ENCODE measurements at places on chromosomes 3 and 15.
A peak's percentile ranks its signal among the peaks of the same experiment; 100 is the strongest.

GRCh38 chr15:64906402-64906801 lies 5.3 kb upstream of the ANKDD1A start:
- DNase-seq = no peak

DNA sequence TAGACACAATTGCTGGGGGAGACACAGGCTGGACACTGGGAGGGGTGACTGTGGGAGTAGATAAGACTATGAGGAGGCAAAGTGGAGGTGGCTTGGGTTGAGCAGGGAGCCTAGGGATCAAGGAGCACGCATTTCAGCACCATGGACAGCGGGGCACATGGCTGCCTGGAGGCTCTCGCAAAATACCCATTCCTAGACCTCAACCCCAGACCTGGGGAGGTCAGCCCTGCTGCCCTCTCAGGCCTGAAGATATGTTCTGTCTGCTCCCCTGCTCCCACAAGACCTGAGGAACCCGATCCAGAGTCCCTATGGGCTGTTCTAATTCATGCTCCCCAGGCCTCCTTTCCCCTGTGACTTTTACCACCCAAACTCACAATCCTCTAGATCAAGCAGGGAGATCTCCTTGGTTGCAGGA lies 16.0 kb upstream of the CPEB1 start:
- DNase-seq = no peak

GRCh38 chr3:42662037-42662812 lies 8.7 kb downstream of the ZBTB47 start:
- DNase-seq = no peak

GRCh38 chr15:61880084-61880483 lies 180.2 kb downstream of the VPS13C start:
- no peak for DNase-seq

DNA sequence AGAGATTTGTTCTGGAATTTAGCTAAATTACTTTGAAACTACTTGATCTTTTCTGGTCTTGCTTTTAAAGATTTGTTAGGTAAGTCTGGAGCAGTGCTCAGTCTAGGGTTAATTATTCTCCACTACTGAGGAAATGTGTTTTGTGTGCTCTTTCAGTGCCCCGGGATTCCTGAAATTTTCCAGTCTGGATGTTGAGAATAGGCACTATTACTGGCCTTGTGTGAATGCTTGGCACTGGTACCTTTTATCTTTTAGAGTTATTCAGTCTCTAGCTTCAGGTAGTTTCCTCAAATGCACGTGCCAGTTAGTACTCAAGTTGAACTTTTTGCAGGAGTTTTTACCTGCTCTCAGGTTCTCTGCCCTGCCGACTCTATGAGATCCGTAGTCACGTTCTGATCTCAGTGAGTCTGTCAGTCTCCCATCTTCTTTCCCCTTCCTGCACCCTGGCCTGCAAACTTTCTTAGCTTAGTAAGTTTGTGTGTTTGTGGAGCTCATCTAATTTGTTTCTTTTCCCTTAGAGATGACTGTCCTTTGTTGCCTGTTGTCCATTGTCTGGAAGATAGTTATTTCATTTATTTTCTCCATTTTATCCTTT lies 39.5 kb downstream of the TCF12 start:
- DNase-seq = no peak

- no peak for DNase-seq
These were observed 175.3 kb upstream of the MITF start for GRCh38 chr3:69563981-69564380.

GRCh38 chr15:43270676-43271306 lies 4.1 kb upstream of the TGM5 start:
- DNase-seq = peak; percentile 66

DNA sequence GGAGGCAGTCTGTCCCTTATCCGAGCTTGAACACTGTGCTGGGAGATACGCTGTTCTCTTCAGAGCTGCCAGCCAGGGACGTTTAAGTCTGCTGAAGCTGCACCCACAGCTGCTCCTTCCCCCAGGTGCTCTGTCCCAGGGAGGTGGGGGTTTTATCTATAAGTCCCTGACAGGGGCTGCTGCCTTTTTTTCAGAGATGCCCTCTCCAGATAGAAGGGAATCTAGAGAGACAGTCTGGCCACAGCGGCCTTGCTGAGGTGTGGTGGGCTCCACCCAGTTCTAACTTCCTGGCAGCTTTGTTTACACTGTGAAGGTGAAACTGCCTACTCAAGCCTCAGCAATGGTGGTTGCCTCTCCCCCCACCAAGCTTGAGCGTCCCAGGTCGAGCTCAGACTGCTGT lies 319.9 kb upstream of the GRM7 start:
- DNase-seq = no peak

DNA sequence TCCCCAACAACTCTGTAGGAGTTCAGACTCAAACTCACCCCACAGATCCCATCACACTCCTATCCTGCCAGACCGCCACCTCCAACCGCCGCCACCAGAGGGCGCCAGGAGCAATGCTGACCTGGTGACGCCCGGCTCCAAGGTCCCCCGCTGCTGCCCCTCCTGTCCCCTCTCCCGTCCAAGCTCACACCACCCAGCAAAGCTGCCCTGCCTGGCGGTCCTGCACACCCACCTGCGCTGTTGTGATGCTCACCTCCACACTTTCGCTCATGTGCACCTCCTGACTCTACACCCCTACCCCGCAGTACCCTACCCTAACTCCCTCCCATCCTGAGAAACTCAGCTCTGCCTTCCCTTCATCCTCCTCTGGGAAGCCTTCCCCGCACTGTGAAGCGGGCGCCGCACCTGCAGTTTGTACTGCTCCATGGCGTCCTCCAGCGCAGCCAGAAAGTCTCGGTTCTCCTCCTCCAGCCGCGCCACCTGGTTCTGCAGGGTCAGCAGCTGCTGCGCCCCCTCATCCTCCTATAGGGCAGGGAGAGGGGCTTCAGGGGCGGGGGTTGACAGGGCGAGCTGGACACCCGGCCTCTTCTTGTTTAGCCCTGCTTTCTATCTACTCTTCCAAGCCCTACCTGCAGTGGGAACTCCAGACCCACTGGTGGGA lies 7.9 kb downstream of the KIF7 start:
- DNase-seq = no peak

GRCh38 chr3:42254566-42254965 lies 11.4 kb downstream of the CCK start:
- no peak for DNase-seq

- no peak for DNase-seq
These were observed 215.6 kb upstream of the UMPS start for GRCh38 chr3:124514683-124515082.

GRCh38 chr15:32674681-32675080 lies 33.2 kb downstream of the SCG5 start:
- DNase-seq = no peak

GRCh38 chr3:127383656-127384179 lies 95.9 kb upstream of the PRR20G start:
- DNase-seq = no peak

GRCh38 chr3:138946663-138947494 lies at the start of the genes FOXL2 and FOXL2NB:
Gene FOXL2, minus strand, starts transcription at chr3:138947137. Its CDS starts 415 bp downstream, at chr3:138946722.
Gene FOXL2NB, plus strand, starts transcription at chr3:138947217. Its CDS starts 148 bp downstream, at chr3:138947365.
- no peak for DNase-seq

- DNase-seq = no peak
These were observed 34.5 kb upstream of the ABHD10 start for GRCh38 chr3:111944372-111944771.

GRCh38 chr3:189966843-189967242 lies 153.9 kb downstream of the P3H2 start:
- DNase-seq = no peak

- no peak for DNase-seq
These were observed 245.4 kb downstream of the ULK4 start for GRCh38 chr3:41716471-41716870.

- no peak for DNase-seq
These were observed 176.5 kb downstream of the THSD4 start for GRCh38 chr15:71291723-71292122.

GRCh38 chr3:130707902-130708601 lies 38.6 kb downstream of the PIK3R4 start:
- no peak for DNase-seq

DNA sequence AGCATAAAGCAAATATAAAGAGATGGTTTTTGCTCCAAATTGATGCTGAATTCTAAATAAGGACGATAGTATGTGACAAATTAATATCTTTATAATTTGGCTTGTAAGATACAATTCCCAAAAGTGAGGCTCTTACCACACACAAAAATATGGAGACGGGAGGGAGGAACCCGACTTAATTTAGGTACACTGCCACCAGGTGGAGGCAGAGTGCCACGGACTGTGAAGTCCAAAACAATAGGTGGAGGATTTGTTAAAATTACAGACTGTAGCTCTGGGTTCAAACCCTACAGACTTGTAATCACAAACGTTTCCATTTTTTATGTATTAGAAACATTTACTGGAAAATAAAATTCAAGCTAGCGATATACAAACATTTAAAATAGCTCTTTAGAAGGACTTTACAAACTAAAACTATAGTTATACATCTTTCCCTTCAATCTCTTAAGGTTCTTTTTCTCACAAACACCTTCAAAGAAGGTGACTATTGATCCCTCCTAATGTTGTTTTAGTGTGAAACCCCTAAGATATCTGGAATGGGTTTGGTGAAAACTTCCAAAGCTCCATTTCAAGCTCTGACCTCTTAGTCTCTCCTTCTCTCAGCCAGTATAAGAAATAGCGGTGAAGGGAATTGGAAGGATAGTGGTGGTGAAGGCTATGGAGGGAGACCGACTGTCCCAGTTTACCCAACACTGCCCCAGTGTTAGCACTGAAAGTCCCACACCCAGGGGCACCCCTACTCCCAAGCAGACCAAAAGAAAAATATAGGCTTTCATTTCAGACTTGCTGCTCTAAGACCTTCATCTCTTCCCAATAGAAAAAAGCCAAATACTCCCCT lies 89.7 kb downstream of the AQP9 start:
- peak; percentile 7 for DNase-seq

DNA sequence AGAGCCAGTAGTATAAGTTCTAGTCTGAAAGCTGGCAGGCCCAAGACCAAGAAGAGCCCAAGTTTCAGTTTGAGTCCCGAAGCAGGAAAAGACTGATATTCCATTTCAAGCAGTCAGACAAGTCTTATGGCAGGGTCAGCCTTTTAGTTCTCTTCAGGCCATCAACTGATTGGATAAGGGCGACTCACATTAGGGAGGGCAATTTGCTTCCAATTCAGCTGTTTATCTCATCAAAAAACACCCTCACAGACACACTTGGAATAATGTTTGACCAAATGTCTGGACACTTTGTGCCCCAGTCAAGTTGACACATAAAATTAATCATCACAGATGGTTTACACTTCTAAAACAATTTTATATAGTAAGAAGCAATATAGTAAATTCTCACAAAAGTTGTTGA lies 69.7 kb downstream of the UBE2E2 start:
- no peak for DNase-seq

GRCh38 chr15:31219221-31219620 lies 107.4 kb upstream of the KLF13 start:
- no peak for DNase-seq

- no peak for DNase-seq
These were observed 204.8 kb upstream of the TSC22D2 start for GRCh38 chr3:150203273-150203672.

DNA sequence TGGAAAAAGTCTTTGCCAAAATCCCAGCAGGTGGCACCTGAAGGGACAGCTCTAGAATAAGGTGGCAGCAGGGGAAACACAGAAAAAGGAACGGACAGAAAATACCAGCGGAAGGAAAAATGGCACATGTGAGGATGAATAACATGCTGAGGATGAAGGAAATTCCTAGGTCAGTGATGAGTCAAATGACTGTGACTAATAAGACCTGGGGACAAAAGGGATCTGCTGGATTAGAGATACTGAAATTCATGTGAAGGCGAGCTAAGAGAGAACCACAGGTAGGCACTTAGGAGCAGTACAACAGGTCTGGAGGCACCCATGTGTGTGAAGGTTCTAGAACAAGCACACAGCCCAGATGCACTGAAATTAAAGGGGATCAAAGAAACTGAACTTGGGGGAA lies 482.5 kb downstream of the FOXP1 start:
- DNase-seq = no peak

DNA sequence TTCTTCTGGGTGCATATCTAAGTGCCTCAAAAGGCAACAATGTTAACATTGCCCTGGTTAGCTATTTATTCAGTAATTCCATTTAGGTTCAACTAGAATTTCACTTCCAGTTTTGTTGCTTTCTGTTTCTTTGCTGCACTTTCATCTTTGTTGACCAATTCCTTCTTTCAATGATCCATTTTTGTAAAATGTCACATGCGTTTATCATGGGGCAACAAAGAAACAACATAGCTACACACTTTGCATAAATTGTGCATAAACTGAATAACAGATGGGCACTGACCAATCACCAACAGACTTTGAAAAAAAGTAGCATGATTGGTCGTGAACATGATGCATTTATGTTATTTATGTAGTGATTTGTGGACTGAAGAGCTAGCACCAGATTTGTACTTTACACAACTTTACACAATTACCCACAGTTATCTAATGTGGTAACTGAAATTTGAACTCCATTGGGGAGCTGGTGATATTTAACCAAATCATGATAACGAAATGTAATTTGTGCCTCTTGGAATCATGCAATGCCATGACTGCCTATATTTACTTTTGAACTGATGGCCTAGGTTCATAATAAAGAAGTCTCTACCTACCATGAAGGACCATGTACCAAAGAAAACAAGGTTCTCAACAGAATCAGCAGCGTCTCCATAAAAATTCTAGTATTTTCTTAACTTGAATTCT lies 7.1 kb upstream of the CPOX start:
- DNase-seq = no peak

- DNase-seq = no peak
These were observed 17.4 kb upstream of the KCNMB2 start for GRCh38 chr3:178518660-178519396.

GRCh38 chr15:80970658-80971057 lies 19.0 kb downstream of the MESD start:
- DNase-seq = no peak

DNA sequence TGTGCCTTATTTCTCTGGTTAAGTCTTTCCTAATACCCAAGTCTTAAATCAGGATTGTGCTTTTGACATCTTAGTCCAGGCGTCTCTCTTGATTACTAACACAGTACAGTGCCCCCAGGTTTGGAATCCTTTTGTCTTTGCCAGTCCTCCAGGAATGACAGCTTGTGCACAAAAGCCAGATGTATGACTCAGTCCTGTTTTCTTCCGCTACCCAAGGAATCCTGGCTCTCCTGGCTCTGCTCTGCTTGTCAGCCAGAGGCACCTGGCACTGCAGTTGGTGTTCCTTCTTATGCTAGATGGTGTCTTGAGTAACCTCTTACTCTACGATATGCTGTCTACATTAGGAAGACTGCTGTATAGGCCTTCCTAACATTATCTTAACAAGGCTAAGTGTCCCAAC lies 728.2 kb upstream of the NECTIN3 start:
- no peak for DNase-seq

DNA sequence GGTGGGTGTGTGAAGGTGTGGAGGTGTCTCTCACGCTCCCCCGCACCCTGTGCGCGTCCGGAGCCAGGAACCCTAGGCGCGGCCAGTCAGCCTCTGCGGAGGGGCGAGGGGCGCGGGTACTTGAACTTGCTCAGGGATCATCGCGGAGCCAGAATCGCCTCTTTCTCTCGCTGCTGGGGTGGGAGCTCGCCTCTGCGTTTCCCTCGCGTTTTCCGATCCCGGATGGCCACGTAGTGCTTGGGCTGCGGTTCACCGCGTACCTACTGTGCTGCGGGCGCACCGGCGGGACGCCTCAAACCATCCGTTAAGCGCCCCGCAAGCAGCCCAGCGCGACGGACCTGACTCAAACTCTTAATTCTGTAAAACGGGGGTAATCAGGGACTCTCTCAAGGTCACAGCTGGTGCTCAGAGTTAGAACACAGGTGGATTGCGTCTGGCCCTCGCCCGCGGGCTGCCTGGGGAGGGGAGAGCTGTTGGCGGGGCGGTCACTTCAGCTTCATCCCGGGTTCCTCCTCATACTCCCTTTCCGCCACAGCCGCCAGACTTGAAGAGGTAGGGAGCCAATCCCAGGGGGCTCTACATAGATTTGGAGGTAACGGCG lies 686 bp downstream of the MYRIP start:
- DNase-seq = no peak

All from GF-D8 (cell line).